ENCODE measurements at places on chromosomes 5 and 9. TPM values are rescaled to one million over a fixed set of nuclear protein-coding genes. Genes with fewer than 3 reads are reported as not detected.
A peak's percentile ranks its signal among the peaks of the same experiment; 100 is the strongest.

The FAM221B gene
- not detected for total RNA-seq

The PAEP gene
- not detected for total RNA-seq

The TIFAB gene
- total RNA-seq = not detected

The FBXO10 gene
- 81.7 TPM for total RNA-seq

DNA sequence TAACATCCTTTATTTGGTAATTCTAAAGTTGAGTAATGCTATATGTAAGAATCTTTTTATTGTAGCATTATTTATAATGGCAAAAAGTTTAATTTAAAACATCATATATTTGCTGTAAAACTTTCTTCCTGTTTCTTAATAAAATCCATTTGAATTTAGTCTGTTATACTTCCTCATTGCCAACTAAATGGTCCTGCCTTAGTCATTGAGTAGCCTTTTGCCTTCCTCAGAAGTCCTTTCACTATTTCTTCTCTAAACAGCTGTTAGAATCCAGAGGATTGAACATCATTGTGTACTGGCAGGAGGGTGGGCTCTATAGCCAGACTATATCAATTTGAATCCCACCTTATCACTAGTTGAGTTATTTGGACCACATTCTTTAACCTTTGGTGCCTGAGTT is 11.0 kb downstream of the SLC44A1 start:
- DNase-seq = no peak

DNA sequence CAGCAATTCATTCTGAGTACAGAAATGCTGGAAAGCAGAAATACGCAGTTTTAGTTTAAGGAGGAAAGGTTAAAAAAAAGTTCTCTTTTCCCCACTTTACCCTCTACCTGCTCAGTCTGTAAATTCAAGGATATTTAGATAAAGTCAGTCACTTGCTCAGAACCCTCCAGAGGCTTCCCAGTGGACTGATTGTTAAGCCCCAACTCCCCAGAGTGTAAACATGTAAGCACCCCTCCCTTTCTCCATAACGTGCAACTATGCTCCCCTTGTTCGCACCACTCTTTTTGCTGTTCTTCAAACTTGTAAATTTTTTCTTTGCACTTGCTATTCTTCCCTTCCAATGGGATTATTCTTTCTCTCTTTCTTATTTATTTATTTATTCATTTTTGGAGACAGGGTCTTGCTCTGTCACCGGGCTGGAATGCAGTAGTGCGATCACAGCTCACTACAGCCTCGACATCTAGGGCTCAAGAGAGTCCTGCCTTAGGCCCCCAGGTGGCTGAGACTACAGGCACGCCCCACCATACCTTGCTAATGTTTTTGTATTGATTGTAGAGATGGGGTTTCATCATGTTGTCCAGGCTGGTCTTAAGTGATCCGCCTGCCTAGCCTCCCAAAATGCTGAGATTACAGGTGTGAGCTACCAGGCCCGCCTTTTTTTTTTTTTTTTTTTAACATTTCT is 32.5 kb upstream of the ERBIN start:
- DNase-seq = no peak

DNA sequence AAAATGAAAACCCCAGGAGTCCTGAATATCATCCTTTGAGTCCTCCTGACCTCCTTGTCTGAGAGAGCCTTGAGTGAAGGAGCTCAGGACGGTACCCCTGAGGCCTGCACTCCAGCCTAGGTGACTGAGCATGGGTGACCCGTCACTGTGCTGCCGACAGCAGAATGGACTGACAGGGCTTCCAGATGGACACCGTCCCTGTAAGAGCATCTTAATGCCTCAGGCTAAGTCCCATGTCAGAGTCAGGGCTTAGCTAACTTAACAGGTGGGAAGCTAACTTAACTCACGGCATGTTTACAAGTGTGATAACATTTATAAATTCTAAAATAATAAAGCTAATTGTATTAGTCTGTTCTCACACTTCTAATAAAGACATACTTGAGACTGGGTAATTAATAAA is 68.3 kb downstream of the IL6ST start:
- no peak for DNase-seq

DNA sequence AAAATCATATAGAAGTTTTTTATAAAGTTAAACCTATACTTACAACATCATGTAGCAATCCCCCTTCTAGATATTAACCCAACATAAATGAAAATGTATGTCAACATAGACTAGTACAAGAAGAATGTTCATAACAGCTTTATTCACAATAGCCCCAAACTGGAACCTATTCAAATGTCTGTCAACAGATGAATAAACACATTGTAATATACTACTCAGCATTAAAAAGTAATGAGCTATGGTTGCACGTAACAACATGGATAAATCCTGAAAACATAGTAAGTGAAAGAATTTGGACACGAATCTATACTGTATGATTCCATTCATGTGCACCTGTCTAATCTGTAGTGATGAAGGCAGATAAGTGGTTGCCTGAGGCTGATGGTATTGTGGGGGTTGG is 73.9 kb downstream of the CSNK1G3 start:
- no peak for DNase-seq

DNA sequence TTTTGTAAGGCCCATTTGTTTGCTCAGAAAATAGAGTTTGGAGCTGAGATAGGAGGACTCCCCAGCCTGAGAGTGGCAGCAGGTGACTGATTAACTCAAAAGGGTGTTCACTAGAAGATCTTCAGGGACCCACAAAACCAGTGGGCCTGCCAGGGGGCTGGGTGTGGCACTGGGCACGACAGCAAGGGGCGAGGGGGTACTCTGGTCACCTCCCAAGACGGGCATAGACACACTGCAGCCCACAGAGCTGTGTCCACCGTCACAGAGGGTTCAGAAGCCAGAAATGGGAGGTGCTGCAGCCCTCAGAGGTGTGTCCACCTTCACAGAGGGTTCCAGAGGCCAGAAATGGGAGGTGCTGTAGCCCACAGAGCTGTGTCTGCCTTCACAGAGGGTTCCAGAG is 75.6 kb upstream of the CACNA1B start:
- DNase-seq = no peak

- DNase-seq = no peak
These were observed 77.3 kb upstream of the ZNF366 start for GRCh38 chr5:72584466-72584865.

GRCh38 chr5:31964007-31964360 is 210.1 kb downstream of the GOLPH3 start:
- no peak for DNase-seq

GRCh38 chr9:36154331-36154952 is 14.7 kb upstream of the CCIN start:
- DNase-seq = no peak

- DNase-seq = no peak
These were observed 100.8 kb upstream of the RANBP3L start for GRCh38 chr5:36402512-36402906.

DNA sequence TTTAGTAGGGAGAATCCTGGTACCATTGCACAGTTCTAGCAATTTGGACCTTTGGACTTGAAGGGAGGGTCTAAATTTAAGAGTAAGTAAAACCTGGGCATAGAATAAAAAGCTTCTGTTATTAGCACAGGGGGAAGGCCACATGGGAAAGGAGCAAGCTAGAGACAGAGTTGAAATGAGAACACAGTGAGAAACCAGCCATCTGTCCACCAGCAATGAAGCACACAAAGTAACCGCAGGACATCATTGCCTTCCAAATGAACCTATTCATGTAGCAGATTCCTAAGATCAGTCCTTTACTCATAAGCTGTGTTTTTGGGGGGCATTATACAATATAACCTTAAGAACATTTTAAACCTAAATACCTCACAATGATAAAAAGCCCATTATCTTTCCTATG is 407.4 kb downstream of the HCN1 start:
- DNase-seq = no peak

DNA sequence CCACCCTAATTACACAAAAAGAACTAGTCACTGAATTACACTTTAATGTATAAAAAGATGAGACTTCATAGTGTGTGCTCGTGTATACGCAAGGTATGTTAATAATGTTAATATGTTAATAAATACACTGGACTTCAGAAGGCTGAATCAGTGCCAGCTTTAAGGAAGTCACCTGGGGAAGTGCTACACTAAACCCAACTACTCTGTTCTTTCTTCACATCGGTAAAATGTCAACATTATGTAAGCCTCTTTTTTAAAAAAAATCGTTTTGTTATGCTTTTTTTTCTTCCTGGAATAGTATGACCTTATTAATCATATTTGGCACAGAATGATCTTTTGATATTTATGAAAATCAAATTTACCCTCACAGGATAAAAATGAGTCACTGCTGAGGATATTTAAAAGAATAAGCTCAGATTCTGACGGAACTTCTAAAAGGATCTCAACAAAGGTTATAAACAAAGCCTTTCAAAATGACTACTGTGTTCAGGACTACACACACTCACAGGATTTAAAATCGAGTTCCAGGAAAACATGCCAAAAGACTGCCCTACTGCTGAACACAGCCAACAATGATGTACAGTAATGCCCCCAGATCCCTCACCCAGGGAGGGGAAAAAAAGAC is 75.9 kb downstream of the AUH start:
- DNase-seq = no peak

DNA sequence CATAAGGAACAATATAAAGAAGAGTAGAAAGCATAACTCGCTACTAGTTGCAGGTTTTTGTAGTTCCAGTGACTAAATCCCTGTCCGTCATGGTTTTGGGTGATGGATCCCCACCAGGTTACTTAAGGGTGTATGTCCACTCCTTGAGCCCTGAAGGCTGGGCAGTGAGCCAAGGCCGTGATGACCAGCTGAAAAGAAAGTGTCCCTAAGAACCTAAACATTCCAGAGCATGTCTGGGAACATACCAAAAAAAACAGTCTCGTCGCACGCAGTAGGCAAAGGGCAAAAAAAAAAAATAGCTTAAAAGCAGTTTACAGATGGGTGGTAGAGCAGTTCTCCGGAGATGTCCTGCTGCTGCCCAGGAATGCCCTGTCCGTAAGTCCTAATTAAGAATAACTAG is 21.4 kb upstream of the SNAPC3 start:
- DNase-seq = no peak

- DNase-seq = peak; percentile 95
These were observed 7.0 kb downstream of the MAMDC4 start for GRCh38 chr9:136858844-136859757.

DNA sequence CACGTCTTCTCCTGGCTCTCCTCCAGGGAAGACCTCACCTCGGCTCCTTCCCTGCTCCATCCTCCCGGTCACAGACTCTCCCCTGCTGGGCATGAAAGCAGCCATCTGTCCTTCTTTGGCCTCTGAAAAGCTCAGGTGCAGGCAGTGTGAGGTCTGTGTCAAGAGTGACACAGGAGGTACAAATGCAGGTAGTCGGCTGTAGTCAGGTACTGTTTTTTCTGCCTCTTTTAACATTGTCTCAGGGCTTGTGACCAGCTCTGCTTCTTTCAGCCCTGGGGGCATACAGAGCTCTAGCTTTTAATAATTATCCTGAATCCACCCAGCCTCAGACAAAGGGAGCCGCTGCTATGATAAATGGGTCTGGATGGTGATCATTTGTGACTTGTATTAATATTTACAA is 46.4 kb downstream of the C5orf15 start:
- DNase-seq = no peak

DNA sequence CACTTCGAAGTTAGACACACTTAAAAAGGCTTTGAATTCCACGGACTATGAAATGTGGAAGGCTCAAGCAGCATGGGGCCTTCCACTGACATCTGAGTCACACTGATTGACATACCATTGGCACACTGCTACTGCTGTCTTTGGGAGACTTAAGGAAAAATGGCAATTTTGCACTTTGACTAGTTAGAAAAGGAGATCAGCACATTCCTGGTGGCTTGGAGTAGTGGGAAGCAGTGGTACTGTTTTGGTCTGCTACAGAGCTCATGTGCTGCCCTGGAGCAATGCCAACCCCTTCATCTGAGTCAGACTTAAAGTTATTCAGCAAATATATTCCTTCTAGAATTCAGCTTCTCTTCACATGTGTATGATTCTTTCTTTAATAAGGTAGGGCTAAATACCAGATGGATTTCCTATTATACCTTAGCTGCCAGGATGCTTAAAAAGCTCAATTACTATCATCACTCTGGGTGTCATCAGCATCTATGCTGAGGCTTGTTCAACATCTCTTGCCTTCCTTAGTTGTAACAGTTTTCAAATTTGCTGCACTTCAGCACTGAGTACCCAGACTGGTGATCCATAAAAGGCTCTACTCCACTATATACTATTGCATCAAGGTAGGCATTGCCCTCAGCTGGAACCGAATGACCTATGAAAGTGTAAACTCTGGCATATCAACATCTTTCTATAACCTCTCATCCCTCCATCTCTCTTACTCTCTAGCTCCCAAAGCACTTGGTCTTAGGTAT is 42.3 kb upstream of the MOCS2 start:
- DNase-seq = peak; percentile 42

GRCh38 chr9:114465417-114465816 is 39.9 kb downstream of the WHRN start:
- DNase-seq = no peak

GRCh38 chr9:107547772-107548297 is 58.3 kb upstream of the KLF4 start:
- peak; percentile 45 for DNase-seq

DNA sequence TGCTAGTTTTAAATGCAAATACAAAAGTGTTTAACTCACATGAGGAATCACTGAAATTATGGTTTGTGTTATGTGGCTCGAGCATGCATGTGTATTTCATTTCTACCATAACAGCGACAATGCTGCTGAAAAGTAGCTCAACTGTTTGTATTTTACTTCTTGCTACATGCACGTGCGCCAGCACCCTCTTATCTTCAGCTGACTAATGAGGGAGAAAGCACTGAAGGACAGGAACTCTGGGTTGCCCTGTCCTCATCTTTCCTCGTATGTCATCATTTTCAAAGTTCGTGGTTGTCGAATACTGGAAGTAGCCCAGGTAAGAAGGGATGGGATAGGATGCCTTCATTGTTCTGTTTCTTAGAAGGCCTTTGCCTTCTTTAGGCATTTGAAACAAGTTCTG is 120.3 kb downstream of the SYK start:
- no peak for DNase-seq
